ENCODE measurements at places on chromosomes 16 and 17. TPM values are rescaled to one million over a fixed set of nuclear protein-coding genes. Genes with fewer than 3 reads are reported as not detected.

GRCh38 chr16:66422366-66422765 is 4.7 kb upstream of the BEAN1 start:
- DNase-seq: no peak
- no peak overlapping the region for H3K4me3 ChIP-seq
- H3K36me3 ChIP-seq: no peaks in the 10 kb centered on the region
- H3K27ac ChIP-seq: no peak overlapping the region

DNA sequence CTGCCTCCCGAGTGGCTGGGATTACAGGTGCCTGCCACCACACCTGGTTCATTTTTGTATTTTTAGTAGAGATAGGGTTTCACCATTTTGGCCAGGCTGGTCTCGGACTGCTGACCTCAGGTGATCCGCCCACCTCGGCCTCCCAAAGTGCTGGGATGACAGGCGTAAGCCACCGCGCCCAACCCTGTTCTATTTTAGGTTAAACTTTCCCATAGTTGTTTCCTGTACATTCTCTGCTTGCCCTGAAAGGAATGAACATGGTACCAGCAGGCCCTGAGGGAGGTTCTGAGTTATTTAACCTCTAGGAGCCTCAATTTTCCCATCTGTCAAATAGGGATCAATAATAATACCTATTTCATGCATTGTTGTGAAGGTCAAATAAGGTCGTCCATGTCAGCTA is 11.0 kb upstream of the CDH5 start:
- H3K4me3 ChIP-seq: no peak overlapping the region
- H3K36me3 ChIP-seq: no peaks in the 10 kb centered on the region
- H3K27me3 ChIP-seq: no peaks in the 10 kb centered on the region
- H3K4me1 ChIP-seq: no peaks in the 10 kb centered on the region

MYH10 gene
- 36.5 TPM for total RNA-seq

OTOA gene
- total RNA-seq: not detected

GRCh38 chr16:81170824-81171223 is 67.7 kb upstream of the BCO1 start:
- H3K27me3 ChIP-seq: no peaks in the 10 kb centered on the region
- H3K36me3 ChIP-seq: no peaks in the 10 kb centered on the region
- H3K4me1 ChIP-seq: 0 out of 2 replicates have a peak, but pooled peaks cover 3% of the 10 kb centered on the region
- H3K4me3 ChIP-seq: no peak overlapping the region
- no peak overlapping the region for H3K27ac ChIP-seq

GRCh38 chr16:4117250-4117578 is 972 bp upstream of the ADCY9 start:
- no peak for DNase-seq
- H3K27me3 ChIP-seq: no peaks in the 10 kb centered on the region
- peak overlapping the region; percentile 71 for H3K4me3 ChIP-seq
- no peaks in the 10 kb centered on the region for H3K36me3 ChIP-seq
- H3K27ac ChIP-seq: peak overlapping the region; percentile 90

CSH2 gene
- total RNA-seq: not detected

DNA sequence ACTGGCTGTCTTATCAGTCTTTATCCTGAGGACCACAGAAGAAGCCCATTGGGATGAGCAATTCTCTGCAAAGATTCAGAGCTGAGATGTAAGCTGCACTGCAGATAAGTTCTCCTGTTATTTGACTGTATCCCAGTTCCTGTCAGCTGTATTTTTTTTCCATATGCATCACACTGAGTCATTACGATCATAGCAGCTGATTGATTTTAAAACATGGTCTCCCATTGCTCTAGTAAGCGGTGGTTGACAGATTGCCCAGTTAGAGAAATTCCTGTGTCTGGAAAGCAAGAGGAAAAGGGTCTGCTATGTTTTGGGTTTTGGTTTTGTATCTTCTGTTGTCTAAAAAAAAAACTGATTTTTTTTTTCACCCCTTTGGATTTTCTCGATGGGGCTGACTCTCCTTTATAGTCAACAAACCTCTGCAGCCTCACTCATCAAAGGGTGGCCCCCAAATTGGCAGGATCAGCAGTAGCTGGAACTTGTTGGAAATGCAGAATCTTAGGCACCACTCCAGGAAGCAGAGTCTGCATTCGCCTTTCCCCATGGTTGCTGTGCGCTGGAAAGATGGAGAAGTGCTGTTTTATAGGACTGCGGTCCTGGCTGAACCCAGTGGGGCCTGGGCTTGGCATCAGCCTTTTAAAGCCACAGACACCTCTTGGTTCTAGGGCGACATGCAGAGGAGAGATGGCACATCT is 220.1 kb upstream of the MPHOSPH6 start:
- no peaks in the 10 kb centered on the region for H3K36me3 ChIP-seq
- no peak overlapping the region for H3K4me3 ChIP-seq
- H3K27ac ChIP-seq: no peak overlapping the region
- DNase-seq: no peak

DNA sequence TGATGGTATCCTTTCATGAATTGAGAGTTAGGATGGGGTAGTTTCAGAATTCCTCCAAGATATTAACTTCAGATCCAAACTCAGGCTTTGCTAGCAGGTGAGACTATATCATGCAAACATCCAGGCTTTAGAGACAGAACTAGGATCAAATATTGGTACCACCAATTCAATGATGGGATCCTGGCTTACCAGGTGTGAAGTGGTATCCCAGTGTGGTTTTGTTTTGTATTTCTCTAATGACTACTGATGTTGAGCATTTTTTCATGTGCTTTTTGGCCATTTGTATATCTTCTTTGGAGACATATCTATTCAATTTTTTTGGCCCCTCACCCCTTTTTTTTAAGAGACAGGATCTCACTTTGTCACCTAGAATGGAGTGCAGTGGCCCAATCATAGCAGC is 57.0 kb downstream of the TOM1L2 start:
- no peak overlapping the region for H3K4me3 ChIP-seq
- H3K4me1 ChIP-seq: peaks cover 41% of the 10 kb centered on the region
- H3K27ac ChIP-seq: peak overlapping the region; percentile 89
- H3K27me3 ChIP-seq: no peaks in the 10 kb centered on the region

GRCh38 chr17:30091121-30091670 is 25.4 kb upstream of the NSRP1 start:
- peaks cover 3% of the 10 kb centered on the region for H3K4me1 ChIP-seq
- H3K36me3 ChIP-seq: no peaks in the 10 kb centered on the region
- DNase-seq: no peak
- no peak overlapping the region for H3K4me3 ChIP-seq
- no peaks in the 10 kb centered on the region for H3K27me3 ChIP-seq
- no peak overlapping the region for H3K27ac ChIP-seq

GRCh38 chr17:55433629-55434422 is 12.2 kb upstream of the MMD start:
- no peaks in the 10 kb centered on the region for H3K36me3 ChIP-seq
- H3K4me3 ChIP-seq: no peak overlapping the region
- peak overlapping the region; percentile 65 for H3K27ac ChIP-seq
- H3K4me1 ChIP-seq: peaks cover 24% of the 10 kb centered on the region
- DNase-seq: no peak

DNA sequence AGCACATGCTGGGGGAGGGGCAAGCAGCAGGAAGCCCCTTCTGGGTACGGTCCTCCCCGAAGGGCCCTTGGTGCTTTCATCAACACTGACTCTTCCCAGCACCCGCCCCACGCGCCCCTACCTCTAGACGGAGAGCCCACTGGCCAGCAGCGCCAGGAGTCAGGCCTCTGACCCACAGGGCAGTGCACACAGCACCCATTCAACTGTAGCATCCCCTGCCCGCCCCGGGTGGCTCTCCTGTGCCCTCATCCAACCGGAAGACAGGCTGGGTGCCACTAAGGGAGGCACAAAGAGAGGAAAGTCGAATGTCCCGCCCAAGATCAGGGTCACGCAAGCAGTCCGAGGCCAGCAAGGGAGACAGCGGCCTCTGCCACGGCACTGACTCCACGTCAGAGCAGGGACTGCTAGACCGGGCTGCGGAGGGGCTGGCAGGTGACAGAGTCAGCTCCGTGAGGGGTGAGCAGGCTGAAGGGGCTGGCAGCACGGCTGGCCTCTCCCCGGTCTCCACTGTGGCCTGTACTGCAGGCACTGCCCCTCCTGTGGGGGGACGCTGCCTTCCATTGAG is 9.8 kb downstream of the MSRB1 start:
- H3K4me3 ChIP-seq: no peak overlapping the region
- no peaks in the 10 kb centered on the region for H3K36me3 ChIP-seq
- DNase-seq: no peak
- no peak overlapping the region for H3K27ac ChIP-seq

- no peak overlapping the region for H3K27ac ChIP-seq
- no peaks in the 10 kb centered on the region for H3K27me3 ChIP-seq
- DNase-seq: no peak
- H3K36me3 ChIP-seq: no peaks in the 10 kb centered on the region
- no peak overlapping the region for H3K4me3 ChIP-seq
These were observed 132.4 kb downstream of the CHD9NB start for GRCh38 chr16:52920331-52920730.
